Amygdala (tissue), 56 donors: ENCODE measurements at places on chromosomes 7 and 10.
A peak's percentile ranks its signal among the peaks of the same experiment; 100 is the strongest.

GRCh38 chr7:130560972-130561371 is 69.1 kb downstream of the MEST start:
- DNase-seq: no peak

DNA sequence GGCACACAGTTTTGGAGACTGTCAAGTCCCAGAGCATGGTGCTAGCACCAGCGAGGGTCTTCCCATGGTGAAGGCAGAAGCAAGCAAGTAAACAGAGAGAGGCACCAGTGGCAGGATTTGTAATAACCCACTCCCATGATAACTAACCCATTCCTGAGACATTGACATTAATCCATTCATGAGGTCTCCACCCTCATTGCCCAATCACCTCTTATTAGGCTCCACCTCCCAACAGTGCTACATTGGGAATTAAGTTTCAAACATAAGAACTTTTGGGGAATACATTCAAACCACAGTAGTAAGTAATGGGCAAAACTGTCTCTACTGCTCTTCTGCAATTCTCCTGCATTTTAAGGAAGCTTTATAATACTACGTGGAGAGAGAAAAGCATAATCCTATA is 193.6 kb downstream of the CACNA2D1 start:
- no peak for DNase-seq

- DNase-seq: no peak
These were observed 225.2 kb downstream of the XPNPEP1 start for GRCh38 chr10:109698086-109698485.

DNA sequence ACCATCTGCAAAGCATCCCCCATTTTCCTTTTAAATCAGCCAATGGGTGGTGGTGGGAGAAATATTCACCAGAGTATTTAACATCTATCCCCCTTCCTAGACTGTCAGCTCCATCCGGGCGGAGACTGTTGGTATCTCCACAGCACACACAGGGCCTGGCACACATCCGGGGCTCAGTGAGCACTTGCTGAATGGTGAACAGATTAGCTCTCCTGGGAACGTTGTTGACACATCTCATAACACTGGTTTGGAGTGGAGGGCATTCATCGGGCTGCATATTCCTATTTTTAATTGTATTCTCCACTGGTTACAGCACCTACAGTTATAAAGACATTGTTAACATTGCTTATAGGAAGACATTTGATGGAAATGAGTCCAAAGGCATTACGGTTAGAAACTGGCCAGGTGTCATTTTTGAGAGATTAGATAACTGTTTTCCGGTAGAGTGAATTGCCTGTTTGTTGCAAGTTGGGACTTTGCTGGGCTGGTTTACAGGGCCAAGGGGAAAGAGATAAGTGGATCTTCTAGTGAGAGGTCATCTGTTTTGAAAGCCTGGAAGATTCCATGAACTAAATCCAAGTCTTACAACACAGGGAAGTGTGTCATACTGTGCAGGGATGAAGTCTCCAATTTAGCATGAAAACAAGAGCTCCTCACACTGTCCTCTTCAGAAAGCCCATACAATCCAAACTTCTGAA is 101.8 kb downstream of the EGFR start:
- no peak for DNase-seq

DNA sequence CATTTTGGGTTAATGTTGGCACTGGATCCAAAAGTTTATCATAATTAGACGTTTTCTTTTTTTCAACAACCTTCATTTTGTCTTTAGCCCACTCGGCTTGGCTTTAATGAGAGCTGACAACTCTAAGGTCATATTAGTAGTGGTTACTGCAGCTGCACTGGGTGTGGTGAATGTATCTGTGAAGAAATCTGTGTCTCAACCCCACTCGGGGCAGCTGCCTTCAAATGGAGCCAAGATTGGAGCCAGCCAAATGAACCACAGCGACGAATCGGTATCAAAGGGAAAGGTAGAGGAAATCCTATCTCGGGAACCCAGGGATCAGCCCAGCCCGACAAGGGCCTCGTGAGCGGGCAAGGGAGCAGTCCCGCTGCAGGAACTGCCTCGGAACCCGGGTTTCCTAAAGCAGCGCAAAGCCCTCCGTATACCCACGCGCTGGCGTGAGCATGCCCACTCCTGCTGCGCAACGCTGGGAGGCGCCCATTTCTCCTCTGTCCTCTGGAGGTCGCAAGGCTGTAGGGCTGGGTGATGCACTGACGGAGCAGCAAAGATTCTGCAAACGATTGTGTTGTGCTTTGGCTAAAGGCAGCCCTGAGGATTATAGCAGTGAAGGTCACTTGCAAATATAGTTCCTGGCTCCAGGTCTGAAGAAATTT is 98.7 kb upstream of the MBL2 start:
- DNase-seq: no peak

- DNase-seq: no peak
These were observed 11.9 kb upstream of the TSPAN15 start for GRCh38 chr10:69439350-69439739.

- no peak for DNase-seq
These were observed 224.4 kb downstream of the PTPRN2 start for GRCh38 chr7:158362912-158363905.

DNA sequence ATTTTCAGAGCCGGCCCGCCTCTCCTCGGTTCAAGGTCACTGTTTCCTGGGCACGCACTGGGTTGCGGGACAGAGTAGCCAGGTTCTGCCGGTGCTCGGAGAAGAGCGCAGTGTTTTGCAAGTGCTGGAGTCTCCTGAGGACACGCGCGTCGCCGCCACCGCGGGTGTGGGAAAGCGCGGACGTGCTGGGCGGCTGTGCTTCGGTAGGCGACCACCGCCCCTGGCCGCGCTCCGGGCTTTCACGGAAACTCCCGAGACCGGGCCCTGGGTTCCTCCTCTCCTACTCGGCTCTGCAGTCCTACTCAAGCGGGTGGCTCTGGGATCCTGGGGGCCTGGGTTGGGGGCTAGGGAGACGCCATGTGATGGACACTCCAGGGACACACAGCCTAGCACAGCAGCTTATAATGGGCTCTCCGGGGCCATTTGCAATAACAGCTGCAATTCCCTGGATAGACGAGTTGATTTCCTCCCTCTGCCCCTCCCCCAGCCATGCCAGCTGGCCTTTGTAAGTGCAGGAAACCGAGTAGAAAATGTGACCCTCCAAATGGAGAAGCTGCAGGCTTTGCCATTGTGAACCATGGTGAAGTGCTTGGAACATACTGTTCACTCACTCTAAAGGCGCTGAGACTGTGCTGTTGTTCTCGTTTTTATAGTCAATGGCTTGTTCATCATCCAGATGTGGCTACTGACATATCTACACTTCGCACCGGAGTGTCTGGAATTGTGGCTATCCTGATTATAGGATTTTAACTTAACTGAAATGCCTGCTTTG is 2.1 kb downstream of the FRAT1 start:
- DNase-seq: peak; percentile 16

- DNase-seq: no peak
These were observed 19.9 kb upstream of the TRUB1 start for GRCh38 chr10:114917927-114918672.

GRCh38 chr7:45919231-45919784 is 1.8 kb downstream of the IGFBP3 start:
- no peak for DNase-seq
